Caco-2 (cell line): ENCODE measurements at places on chromosomes 2 and 18.

DNA sequence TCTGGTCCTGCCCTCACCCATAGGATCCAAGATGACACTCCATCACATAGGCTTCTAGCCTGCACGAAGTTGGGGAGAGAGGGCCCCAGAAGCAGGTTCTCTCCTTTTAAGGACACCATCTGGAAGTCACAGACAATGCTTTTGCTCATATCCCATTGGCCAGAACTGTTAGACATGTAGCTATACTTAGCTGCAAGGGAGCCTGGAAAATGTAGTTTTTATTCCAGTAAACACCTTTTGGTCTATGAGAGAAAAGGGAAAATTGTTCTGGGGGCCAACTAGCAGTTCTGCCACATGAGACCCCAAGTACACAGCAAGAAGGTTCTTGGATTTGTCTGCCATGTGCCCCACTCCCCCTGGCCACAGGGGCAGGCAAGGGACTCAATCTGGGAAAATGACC is 206.1 kb downstream of the ZFP36L2 start:
- peak; percentile 6 for DNase-seq
- H3K27me3 ChIP-seq, result no peaks in the 10 kb centered on the region
- H3K4me1 ChIP-seq, result peaks cover 51% of the 10 kb centered on the region
- 0 out of 2 replicates have a peak, but pooled peaks cover 1% of the 10 kb centered on the region for H3K36me3 ChIP-seq
- H3K27ac ChIP-seq, result no peak overlapping the region

- no peak for DNase-seq
- H3K4me1 ChIP-seq, result no peaks in the 10 kb centered on the region
- H3K27me3 ChIP-seq, result no peaks in the 10 kb centered on the region
Observed at GRCh38 chr2:5377323-5377722, 314.9 kb upstream of the SOX11 start.

- DNase-seq, result no peak
- H3K4me3 ChIP-seq, result no peak overlapping the region
- peaks cover 15% of the 10 kb centered on the region for H3K4me1 ChIP-seq
- no peaks in the 10 kb centered on the region for H3K36me3 ChIP-seq
Observed at GRCh38 chr2:113812204-113812603, 55.8 kb upstream of the SLC35F5 start.

DNA sequence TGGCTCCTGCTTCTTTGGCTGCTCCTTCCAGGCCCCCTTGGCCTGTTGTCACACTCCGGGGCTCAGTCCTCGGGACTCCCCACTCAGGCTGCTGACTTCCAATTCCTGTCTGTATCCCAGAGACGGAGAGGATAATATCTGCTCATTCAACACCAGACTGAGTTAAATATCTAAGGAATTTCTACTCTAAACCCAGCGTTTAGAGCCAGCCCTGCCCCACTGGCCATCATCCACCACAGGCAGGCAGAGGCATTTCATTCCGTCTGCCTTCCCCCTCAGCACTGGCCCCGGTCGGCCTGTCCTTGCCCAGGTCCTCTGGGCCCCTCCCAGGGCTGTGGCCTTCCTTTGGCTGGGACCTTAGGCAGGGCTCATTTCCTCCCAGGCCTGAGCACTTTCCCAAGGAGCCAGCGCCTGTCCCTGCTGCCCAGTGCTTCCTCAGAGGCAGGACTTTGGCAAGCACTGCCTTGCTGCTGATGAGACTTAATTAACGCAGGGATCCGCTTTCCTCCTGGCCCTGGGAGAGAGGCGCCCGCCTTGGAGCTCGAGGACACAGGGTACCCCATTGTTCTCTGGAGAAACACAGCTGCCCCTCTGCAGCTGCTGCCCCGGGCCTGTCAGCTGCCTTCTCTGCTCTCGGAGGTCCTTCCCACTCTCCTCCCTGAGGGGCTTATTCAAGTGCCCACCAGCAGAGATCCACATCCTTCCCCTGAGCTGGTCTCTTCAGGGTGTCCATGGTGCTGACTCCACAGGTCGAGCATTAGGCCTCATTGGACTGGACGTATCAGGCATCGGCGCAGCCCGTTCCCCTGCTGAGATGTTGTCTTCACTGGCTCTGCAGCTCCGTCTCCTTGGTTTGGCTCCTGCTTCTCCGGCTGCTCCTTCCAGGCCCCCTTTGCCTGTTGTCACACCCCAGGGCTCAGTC is 42.8 kb downstream of the ATOH8 start:
- H3K27me3 ChIP-seq, result no peaks in the 10 kb centered on the region; the same call in none of the 2 replicates
- no peaks in the 10 kb centered on the region for H3K36me3 ChIP-seq
- H3K4me1 ChIP-seq, result no peaks in the 10 kb centered on the region
- DNase-seq, result no peak
- H3K4me3 ChIP-seq, result no peak overlapping the region

DNA sequence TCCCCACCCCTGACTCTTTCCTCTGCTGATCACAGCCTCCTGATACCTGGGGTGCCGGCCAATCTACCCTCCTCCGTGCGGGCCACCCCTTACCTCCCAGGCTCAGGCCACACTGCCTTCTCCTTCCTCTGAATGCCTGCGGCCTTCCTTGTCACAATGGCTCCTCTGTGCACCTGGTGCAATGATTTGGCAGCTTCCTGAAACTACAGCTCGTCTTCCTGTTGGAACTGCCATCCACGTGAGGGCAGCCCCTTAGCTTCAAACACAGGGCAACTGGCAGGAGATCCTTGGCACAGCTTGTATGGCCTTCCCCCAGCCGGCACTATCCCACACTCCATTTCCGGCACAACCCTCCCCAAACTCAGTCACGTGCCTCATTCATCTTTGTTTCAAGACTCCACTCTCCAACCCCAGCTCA is 69.0 kb downstream of the STPG4 start:
- peak overlapping the region; percentile 9 for H3K27ac ChIP-seq
- H3K4me1 ChIP-seq, result peaks cover 42% of the 10 kb centered on the region
- H3K36me3 ChIP-seq, result no peaks in the 10 kb centered on the region
- no peaks in the 10 kb centered on the region for H3K27me3 ChIP-seq
- no peak overlapping the region for H3K4me3 ChIP-seq

- H3K36me3 ChIP-seq, result peaks cover 7% of the 10 kb centered on the region
- DNase-seq, result no peak
- no peaks in the 10 kb centered on the region for H3K27me3 ChIP-seq
- H3K27ac ChIP-seq, result peak overlapping the region; percentile 37
Observed at GRCh38 chr2:119366161-119366648, 429 bp downstream of the C2orf76 start.

DNA sequence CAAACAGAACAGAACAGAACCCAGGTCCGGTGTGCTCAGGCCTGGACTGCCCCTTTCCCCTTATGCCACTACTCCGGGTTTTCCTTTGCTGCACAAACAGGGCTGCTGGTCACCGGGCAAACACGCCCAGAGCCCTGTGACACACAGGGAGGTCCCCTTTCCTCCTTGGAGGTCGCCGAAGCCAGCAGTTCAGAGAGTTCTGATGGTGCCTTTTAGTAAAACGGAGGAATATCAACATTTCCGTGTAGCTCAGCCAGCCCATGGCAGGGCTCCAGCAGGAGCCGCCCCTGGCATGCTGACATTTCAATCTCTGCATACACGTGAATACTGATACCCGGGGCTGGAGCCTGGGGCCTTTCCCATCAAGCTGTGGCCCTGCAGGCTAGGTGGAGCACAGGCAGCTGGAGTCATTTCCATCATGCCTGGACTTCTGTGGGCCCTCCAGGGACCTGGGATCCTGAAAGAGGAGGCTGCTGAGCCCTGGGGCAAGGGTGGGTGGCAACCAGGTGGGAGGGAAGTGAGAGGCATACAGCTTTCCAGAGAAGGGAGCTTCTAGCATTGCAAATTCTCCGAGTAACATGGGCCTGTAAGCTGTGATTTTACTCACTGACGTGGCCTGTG is 91.4 kb upstream of the PXDN start:
- no peaks in the 10 kb centered on the region for H3K27me3 ChIP-seq
- no peaks in the 10 kb centered on the region for H3K4me1 ChIP-seq
- no peak overlapping the region for H3K27ac ChIP-seq
- no peak for DNase-seq
- H3K36me3 ChIP-seq, result no peaks in the 10 kb centered on the region; the same call in 1 of the 2 replicates

DNA sequence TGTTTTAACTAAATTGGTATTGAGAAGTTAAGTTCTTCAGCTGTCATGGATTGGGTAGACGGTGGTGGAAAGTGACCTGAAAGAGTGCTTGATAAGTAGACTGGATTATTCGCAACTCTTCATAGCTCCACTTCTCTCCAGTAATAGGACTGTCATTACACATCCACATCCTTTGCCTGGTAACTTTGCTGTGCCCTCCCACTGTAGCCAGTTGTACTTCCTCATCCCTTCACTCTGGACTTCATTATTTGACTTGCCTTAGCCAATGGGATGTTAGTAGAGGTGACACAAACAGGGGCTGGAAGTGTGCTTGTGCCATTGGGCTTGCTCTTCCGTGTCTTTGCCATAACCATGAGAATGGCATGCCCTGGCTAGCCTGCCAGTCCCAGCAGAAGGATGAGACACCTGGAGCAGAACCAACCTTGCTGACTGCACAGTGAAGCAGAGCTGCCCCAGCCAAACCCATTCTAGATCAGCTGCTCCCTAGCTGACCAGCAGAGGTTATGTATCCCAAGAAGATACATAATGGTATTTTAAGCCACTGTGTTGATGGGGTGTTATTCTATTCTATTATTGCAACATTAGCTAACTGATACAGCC is 16.9 kb downstream of the QPCT start:
- no peaks in the 10 kb centered on the region for H3K4me1 ChIP-seq
- H3K36me3 ChIP-seq, result no peaks in the 10 kb centered on the region
- DNase-seq, result no peak
- H3K4me3 ChIP-seq, result no peak overlapping the region
- H3K27me3 ChIP-seq, result no peaks in the 10 kb centered on the region

DNA sequence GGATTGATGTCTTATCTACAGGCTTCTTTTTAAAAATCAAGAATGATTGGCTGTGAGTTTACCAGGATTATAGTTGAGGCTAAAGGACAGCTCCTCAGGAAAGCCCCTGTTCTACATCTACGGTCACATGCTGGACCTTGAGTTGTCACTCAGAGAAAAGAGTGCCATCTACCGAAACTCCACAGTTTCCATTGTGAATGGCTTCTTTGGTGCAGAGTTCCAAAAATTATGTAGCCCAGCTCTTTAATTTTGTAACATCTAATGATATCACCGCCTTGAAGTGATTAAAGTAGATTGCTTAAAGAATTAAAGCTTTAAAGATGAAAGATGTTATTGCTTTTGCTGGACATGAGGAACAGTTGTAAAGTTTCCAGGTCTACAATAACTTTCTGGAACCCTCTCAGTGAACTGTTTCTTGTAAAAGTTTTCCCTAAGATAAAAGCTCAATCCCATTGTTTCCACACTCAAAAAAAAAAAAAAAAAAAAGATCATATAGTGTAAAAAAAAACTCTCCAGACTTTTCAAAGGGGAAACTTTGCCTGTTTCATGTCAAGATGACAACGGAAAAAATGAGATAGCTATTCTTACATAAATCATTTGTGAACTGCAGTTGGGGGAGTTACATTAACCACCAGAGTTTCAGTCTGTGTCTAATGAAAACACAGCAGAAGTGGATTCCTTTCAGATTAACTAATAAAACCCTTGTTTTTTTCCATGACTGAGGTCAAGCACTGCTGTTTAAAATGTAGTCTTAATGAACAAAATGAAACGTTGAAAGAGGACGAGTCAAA is 4.3 kb downstream of the COL3A1 start:
- DNase-seq, result peak; percentile 50
- no peaks in the 10 kb centered on the region for H3K36me3 ChIP-seq
- no peak overlapping the region for H3K4me3 ChIP-seq
- peak overlapping the region; percentile 57 for H3K27ac ChIP-seq
- no peaks in the 10 kb centered on the region for H3K27me3 ChIP-seq

GRCh38 chr18:25420077-25420825 is 68.3 kb upstream of the ZNF521 start:
- no peak overlapping the region for H3K4me3 ChIP-seq
- H3K27ac ChIP-seq, result no peak overlapping the region
- H3K4me1 ChIP-seq, result no peaks in the 10 kb centered on the region
- H3K27me3 ChIP-seq, result no peaks in the 10 kb centered on the region
- no peak for DNase-seq
- H3K36me3 ChIP-seq, result no peaks in the 10 kb centered on the region

- H3K27me3 ChIP-seq, result no peaks in the 10 kb centered on the region
- no peak overlapping the region for H3K27ac ChIP-seq
- peaks cover 61% of the 10 kb centered on the region for H3K4me1 ChIP-seq
- peak; percentile 17 for DNase-seq
- H3K36me3 ChIP-seq, result no peaks in the 10 kb centered on the region
- no peak overlapping the region for H3K4me3 ChIP-seq
Observed at GRCh38 chr2:120064664-120065063, 51.8 kb downstream of the EPB41L5 start.

- DNase-seq, result peak; percentile 40
- H3K4me1 ChIP-seq, result peaks cover 20% of the 10 kb centered on the region
- H3K27ac ChIP-seq, result peak overlapping the region; percentile 61
- no peak overlapping the region for H3K4me3 ChIP-seq
- H3K27me3 ChIP-seq, result no peaks in the 10 kb centered on the region
Observed at GRCh38 chr2:149612122-149612521, 24.5 kb upstream of the MMADHC start.

- no peaks in the 10 kb centered on the region for H3K27me3 ChIP-seq
- DNase-seq, result peak; percentile 72
- H3K36me3 ChIP-seq, result no peaks in the 10 kb centered on the region
Observed at GRCh38 chr2:127591221-127591923, 54.6 kb upstream of the GPR17 start.

DNA sequence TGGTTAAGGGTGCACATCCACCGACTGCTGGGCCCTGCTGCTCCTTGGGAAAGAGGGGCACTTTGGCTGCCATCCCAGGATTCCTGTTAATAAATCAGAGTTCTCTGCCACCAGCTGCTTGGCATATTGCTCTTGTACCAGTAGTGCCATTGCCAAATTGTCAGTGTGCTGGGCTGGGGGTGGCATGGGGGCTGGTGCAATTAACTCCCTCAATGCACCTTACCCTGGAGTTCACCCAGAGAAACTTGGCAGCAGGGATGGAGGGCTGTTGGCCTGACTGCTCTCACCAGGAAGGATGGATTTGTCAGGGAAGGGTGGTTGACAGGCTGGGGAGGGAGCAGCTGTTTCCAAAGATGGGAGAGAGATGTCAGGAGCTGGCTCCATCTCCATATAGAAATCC is 94.6 kb upstream of the SKOR2 start:
- H3K27ac ChIP-seq, result no peak overlapping the region
- no peaks in the 10 kb centered on the region for H3K27me3 ChIP-seq
- no peaks in the 10 kb centered on the region for H3K4me1 ChIP-seq
- no peak for DNase-seq

DNA sequence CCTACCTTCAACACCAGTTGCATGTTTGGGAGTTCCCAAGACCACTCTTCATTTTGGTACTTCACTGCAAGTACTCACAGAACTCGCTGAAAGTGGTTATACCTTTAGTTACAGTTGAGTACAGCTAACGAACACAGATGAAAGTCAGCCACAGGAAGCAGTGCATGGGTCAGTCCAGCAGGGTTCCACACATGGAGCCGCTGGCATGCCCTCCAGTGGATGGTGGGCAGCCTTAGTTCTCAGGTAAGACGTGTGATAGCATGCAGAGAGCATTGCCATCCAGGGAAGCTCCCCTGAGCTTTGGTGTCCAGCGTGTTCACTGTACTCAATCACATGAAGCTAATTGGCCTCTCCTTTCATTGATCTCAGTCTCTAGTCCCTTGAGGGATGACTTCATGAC is 815.3 kb downstream of the RNF144A start:
- no peak overlapping the region for H3K27ac ChIP-seq
- no peaks in the 10 kb centered on the region for H3K36me3 ChIP-seq
- H3K4me1 ChIP-seq, result no peaks in the 10 kb centered on the region; the same call in 1 of the 2 replicates
